ENCODE measurements at places on chromosomes 6 and 20.
A peak's percentile ranks its signal among the peaks of the same experiment; 100 is the strongest.

DNA sequence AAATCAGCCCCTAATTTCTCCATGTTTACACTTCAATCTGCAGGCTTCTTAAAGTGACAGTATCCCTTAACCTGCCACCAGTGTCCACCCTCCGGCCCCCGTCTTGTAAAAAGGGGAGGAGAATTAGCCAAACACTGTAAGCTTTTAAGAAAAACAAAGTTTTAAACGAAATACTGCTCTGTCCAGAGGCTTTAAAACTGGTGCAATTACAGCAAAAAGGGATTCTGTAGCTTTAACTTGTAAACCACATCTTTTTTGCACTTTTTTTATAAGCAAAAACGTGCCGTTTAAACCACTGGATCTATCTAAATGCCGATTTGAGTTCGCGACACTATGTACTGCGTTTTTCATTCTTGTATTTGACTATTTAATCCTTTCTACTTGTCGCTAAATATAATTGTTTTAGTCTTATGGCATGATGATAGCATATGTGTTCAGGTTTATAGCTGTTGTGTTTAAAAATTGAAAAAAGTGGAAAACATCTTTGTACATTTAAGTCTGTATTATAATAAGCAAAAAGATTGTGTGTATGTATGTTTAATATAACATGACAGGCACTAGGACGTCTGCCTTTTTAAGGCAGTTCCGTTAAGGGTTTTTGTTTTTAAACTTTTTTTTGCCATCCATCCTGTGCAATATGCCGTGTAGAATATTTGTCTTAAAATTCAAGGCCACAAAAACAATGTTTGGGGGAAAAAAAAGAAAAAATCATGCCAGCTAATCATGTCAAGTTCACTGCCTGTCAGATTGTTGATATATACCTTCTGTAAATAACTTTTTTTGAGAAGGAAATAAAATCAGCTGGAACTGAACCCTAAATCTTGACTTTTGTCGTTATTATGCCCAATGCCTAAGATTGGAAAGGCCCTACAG is 4.5 kb downstream of the SOX4 start:
- no peak for DNase-seq
- peaks cover 41% of the 10 kb centered on the region for H3K27me3 ChIP-seq
- no peak overlapping the region for H3K27ac ChIP-seq
- no peaks in the 10 kb centered on the region for H3K36me3 ChIP-seq

GRCh38 chr6:36840432-36841403 is 1.5 kb upstream of the CPNE5 start:
- H3K36me3 ChIP-seq: no peaks in the 10 kb centered on the region
- no peak overlapping the region for H3K4me3 ChIP-seq
- DNase-seq: peak; percentile 25

DNA sequence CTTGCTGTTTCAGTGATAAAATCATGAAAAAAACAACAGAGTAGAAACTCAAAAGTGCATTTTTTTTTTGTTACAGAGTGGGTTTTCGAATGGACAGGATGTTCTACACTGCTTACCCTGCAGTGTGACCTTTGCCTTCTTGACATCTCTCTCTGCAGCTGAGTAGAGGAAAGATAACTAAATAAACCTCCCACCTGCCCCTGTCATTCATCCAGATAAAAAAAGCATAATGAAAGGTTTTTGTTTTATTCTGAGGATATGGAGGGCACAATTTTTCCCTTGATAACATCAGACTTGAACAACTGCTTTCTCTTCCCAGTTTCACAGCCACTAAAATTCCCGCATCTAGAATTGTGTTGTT is 193.6 kb upstream of the FOXQ1 start:
- H3K36me3 ChIP-seq: no peaks in the 10 kb centered on the region
- no peak for DNase-seq
- no peaks in the 10 kb centered on the region for H3K27me3 ChIP-seq
- H3K27ac ChIP-seq: no peak overlapping the region
- no peak overlapping the region for H3K4me3 ChIP-seq
- no peaks in the 10 kb centered on the region for H3K4me1 ChIP-seq

GRCh38 chr6:112626468-112627082 is 279.4 kb downstream of the RFPL4B start:
- no peaks in the 10 kb centered on the region for H3K36me3 ChIP-seq
- no peak overlapping the region for H3K4me3 ChIP-seq
- H3K27me3 ChIP-seq: no peaks in the 10 kb centered on the region
- no peak overlapping the region for H3K27ac ChIP-seq

DNA sequence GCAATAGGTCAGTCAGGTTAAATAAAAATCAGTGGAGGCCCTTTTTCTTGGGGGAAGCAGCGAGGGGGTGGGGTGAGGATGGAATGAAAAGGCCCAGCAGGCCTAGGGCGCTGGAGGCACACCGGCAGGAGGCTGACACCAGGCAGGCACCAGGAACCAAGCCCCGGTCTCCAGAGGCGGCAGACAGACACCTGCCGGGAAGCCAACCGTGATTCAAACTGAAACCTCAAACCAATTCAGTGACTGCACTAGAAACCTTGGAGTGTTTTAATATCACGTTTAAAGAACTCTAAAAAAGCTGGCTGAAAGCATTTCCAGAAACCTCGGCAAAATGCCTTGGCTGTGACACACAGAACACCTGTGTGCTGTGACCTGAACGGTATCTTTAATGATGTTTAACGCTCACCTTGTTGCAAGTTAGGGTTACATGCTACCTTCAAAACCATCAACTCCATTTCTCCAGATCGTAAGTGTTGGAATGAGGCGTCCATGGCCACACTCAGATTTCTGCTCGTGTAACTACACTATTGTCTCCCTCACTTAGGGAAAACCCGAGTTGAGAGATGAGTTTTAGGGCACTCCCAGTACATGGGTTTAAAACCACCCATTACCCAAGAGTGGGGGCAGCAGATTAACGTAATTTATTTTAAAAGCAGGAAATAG is 27.2 kb downstream of the DIDO1 start:
- DNase-seq: no peak
- H3K4me1 ChIP-seq: peaks cover 28% of the 10 kb centered on the region
- peaks cover 37% of the 10 kb centered on the region for H3K36me3 ChIP-seq
- no peak overlapping the region for H3K27ac ChIP-seq
- no peak overlapping the region for H3K4me3 ChIP-seq

- no peaks in the 10 kb centered on the region for H3K4me1 ChIP-seq
- no peak for DNase-seq
- no peak overlapping the region for H3K27ac ChIP-seq
- no peaks in the 10 kb centered on the region for H3K27me3 ChIP-seq
Measured at GRCh38 chr6:834866-835265, 141.9 kb upstream of the EXOC2 start.

DNA sequence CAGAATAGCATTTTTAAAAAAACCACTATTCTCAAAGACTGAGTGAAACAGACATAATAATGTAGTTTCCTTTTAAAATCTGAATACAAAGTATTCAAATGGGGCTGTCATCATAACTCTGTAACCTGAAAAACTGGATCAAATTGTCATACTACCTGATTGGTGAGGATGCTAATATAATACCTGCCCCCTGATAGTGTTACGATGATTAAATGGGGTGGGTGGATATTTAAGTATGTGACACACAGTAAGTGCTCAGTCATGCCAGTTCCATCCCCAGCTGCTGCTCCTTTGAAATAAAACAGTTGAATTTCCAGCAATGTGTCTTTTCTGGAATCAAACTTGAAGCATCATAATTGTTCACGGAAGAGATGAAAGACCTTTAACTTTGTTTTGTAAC is 8.9 kb downstream of the HTR1B start:
- H3K4me1 ChIP-seq: no peaks in the 10 kb centered on the region
- H3K36me3 ChIP-seq: no peaks in the 10 kb centered on the region
- H3K27me3 ChIP-seq: no peaks in the 10 kb centered on the region
- H3K27ac ChIP-seq: no peak overlapping the region

- no peaks in the 10 kb centered on the region for H3K4me1 ChIP-seq
- H3K27ac ChIP-seq: no peak overlapping the region
- H3K27me3 ChIP-seq: no peaks in the 10 kb centered on the region
- no peak overlapping the region for H3K4me3 ChIP-seq
Measured at GRCh38 chr20:20034486-20034885, 17.3 kb downstream of the NAA20 start.

- H3K36me3 ChIP-seq: no peaks in the 10 kb centered on the region
- H3K4me1 ChIP-seq: peaks cover 8% of the 10 kb centered on the region
Measured at GRCh38 chr6:105601541-105602236, 198.8 kb upstream of the PREP start.

DNA sequence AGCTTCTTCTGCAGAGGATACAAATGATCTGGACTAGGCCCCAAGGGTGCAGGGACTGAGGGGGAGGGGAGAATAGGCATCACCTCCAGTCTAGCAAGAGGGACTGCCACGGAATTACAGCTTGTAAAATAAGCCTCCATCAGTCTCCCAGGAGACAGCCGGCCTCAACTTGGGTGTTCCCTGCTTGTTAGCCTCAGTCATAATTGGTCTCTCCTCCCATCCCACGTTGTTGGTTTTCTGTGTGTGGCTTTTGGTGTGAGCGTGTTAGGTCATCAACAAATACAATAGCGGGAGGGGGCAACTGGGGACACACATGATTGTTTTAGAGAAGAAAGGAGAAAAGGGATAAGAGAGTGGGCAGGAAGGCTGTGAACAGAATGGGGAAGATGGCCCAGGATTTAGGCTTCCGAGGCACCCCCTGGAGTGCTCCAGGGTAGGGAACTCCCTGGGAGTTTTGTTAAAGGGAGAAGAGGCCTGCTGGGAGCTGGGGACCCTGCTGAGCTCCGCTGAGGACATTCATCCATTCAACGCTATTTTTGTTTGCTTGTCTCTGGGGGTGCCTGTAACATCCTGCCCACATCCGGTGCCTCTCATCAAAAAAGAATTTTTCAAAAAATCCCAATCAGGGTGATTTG is 9.2 kb downstream of the FOXA2 start:
- H3K4me3 ChIP-seq: no peak overlapping the region
- no peaks in the 10 kb centered on the region for H3K36me3 ChIP-seq
- no peaks in the 10 kb centered on the region for H3K4me1 ChIP-seq
- H3K27ac ChIP-seq: no peak overlapping the region
- peaks cover 15% of the 10 kb centered on the region for H3K27me3 ChIP-seq

DNA sequence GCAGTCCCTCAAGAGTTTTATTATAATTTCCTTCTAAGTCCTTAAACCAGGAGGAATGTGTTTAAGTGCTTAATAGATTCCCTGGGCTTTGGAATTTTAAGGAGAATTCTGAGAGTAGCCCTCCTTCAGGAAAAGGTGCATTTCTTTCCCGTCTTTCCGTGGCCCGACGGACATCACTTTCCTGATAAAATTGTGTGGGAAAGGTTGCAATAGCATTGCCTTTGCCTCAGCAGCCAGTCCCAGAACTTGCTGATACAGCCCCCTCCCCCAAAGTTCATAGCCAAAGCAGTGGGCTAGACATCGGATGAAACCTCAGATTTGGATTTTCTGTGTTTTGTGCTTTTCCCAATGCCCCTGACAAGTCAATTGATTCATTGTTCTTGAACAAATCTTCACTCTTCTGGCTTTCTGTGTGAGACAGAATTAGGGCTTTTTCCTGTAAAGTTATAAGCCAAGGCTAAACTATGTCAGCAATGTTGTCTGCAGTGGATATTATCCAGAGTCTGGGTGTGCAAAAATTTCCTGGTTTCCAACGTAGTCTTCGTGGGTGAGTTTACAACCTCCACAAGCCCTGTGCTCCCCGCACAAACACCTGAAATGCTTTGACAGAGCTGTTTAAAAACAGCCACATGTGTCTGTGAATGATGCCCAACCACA is 1.1 kb upstream of the SMOC2 start:
- no peaks in the 10 kb centered on the region for H3K36me3 ChIP-seq
- H3K27ac ChIP-seq: no peak overlapping the region
- H3K4me3 ChIP-seq: no peak overlapping the region
- DNase-seq: no peak
- no peaks in the 10 kb centered on the region for H3K4me1 ChIP-seq

DNA sequence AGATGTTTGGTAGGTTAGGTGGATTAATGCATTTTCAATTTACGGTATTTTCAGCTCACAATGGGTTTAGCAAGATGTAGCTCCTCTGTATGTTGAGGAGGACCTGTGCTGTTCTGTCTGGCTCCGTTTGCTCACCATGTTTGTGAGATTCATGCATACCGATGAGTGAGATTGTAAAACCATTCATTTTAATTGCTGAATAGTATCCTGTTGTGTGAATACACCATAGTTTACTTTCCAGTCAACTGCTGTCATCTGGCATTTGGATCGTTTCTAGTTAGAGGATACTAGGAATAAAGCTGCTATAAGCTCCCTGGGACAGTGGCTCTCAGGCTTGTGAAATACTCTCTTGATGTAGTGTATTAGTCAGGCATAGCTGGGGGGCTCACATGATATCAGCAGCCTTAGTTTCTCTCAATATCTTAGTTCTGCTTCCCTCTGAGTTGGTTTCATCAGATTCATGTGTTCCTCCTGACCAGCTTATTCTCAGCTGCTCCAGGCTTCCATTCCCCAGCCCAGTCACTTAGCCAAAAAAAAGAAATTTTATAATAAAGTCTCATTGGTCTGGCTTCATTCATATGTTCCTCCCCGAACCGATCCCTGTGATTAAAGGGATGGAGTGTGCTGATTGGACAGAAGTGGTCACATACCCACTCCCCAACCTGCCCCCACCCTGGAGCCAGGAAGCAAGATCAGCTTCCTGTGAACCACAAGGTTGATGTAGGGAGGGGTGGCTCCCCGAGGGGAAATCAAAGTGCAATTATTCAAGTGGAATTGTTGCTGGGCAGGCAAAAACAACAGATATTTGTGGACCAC is 10.9 kb upstream of the B4GALT5 start:
- no peak overlapping the region for H3K27ac ChIP-seq
- peak; percentile 14 for DNase-seq
- H3K4me3 ChIP-seq: no peak overlapping the region
- no peaks in the 10 kb centered on the region for H3K27me3 ChIP-seq

DNA sequence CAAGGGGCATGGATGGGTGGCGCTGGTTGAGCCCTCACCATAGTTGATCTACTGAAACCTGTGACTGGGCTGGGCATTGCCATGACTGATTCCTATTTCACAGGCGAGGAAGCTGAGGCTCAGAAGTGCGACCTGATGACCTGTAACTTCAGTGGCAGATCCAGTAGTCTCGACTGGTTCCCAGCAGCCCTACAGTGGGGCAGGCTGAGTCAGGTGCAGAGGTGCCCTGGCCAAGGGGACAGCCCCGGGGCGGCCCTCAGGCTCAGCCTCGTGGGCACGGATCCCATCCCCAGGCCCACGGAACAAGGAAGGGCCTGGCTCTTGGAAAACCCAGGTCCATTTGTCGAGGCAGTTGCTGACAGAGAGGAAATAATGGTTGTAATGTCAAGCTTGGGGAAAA is 283.0 kb downstream of the CDH4 start:
- no peaks in the 10 kb centered on the region for H3K27me3 ChIP-seq
- no peak overlapping the region for H3K27ac ChIP-seq
- no peaks in the 10 kb centered on the region for H3K36me3 ChIP-seq
- H3K4me1 ChIP-seq: no peaks in the 10 kb centered on the region
- H3K4me3 ChIP-seq: no peak overlapping the region

- H3K36me3 ChIP-seq: no peaks in the 10 kb centered on the region
- no peaks in the 10 kb centered on the region for H3K27me3 ChIP-seq
- no peaks in the 10 kb centered on the region for H3K4me1 ChIP-seq
- DNase-seq: no peak
- H3K27ac ChIP-seq: no peak overlapping the region
Measured at GRCh38 chr6:74657011-74657410, 548.8 kb downstream of the COL12A1 start.

All from CD4-positive, alpha-beta memory T cell (primary cell).